Stimulated activated CD8-positive, alpha-beta memory T cell treated with anti-CD3 and anti-CD28 coated beads, Interleukin-4, amount 100 ng/mL, for 48 hours (primary cell): ENCODE measurements at places on chromosomes 2 and 18.

- DNase-seq = no peak
Measured at GRCh38 chr2:78757191-78757590, 268.3 kb upstream of the REG3G start.

DNA sequence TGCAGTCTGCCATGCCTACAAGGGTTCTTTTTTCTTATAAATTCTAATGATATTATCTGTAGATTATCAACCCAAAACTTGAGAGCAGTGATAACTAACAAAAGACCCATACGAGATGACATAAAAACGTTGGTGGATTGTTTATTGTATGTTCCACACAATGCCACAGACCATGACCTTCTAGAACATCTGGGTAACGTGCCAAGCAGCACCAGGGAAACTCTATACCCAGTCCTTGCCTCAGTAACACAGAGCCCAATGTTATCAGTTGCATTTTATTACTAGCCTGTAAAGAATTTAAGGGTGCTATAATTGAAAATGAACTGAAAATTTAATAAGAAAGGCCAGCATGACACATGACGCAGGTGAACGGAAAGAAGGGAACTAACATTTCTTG, 99.1 kb upstream of the UGP2 start:
- no peak for DNase-seq

GRCh38 chr2:241582328-241582727, 23.8 kb downstream of the BOK start:
- DNase-seq = no peak

DNA sequence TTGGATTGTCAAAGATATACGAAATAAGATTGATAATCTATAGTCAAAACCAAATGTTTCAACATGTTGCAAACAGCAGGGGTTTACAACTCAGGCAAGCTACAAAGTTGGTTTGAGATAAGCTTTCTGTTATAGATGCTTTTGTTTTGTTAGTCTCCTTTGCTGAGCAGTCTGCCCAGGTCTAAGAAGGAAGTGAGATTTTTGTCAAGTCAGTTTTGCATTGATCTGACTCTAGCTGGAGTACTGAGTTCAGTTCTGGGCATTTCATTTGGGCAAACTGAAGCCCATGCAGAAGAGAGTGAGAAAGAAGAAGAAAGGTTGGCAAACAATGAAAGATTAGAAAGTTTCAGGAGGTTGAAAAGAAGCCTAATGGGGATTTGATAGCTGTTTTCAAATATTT, 983.0 kb upstream of the SLC39A10 start:
- DNase-seq = no peak

- DNase-seq = no peak
Measured at GRCh38 chr2:39492716-39493115, 55.6 kb upstream of the MAP4K3 start.

DNA sequence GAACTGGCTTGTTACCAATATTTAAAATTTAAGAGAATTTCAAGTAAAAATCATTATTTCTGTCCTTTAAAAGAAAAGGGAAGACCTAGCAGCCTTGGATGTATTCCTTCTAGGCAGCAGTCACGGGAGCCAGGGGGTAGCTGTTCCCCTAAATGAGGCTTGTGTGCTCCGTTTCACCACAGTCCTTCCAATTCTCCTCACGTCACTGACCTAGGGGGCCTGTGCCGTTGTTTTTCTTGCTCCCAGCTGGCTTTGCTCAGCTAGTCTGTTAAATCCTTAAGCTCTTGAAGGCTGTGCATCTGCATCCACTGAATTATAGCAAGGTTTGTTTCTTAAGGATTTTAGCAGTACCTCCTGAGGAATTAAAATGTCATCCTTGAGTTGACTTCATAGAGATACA, 9.9 kb downstream of the KLHL23 start:
- DNase-seq = no peak

DNA sequence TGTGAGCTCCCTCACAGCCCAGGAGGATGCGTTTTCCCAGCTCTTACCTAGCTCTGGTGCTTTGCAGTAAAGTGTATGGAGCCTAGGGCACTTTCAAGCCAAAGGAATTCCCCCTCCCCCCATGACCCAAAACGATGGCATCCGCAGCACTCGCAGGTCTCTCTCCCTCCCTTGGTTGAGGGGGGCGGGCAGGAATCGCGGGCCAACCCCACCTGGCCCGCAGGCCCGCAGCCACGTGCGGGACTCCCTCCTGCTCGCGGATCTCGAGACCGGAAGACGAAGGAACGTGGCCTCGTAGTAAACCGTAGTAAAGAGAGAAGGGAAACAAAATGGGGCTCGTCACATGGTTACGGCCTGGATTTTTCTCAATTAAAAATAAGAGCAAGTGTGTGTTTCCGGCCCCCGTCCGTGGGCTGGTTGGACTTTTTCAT, 8.5 kb downstream of the IRS1 start:
- DNase-seq = no peak
